ENCODE measurements at places on chromosomes 13 and 19.

GRCh38 chr19:6572217-6572616 lies 18.7 kb downstream of the CD70 start:
- no peak for DNase-seq

- peak; percentile 49 for DNase-seq
Observed at GRCh38 chr13:111429064-111429558, 108.7 kb downstream of the TEX29 start.

- DNase-seq, result no peak
Observed at GRCh38 chr19:2650515-2650914, 52.0 kb downstream of the GNG7 start.

GRCh38 chr13:111919849-111920248 lies 147.1 kb upstream of the SOX1 start:
- no peak for DNase-seq

- DNase-seq, result no peak
Observed at GRCh38 chr13:73325723-73326558, 267.1 kb downstream of the KLF5 start.

- no peak for DNase-seq
Observed at GRCh38 chr13:34129436-34129835, 311.5 kb downstream of the RFC3 start.

DNA sequence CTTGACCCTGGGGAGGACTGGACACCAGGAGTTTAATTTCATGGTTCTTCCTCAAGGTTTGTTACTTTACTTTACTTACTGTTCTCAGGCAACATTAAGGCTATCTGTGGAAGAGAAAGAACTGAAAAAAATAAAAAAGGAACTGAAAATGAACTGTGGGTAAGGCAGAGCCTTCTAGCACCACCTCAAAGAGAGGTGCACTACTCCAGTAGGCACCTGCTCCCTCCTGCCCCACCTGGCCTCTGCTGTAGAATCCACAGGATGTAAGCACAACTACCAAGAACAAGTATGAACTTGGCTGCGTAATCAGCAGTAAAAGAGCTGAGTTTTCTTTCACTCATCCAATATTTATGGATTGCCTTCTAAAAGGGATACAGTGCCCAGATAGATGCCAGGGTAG lies 12.2 kb downstream of the ZNF112 start:
- DNase-seq, result no peak

DNA sequence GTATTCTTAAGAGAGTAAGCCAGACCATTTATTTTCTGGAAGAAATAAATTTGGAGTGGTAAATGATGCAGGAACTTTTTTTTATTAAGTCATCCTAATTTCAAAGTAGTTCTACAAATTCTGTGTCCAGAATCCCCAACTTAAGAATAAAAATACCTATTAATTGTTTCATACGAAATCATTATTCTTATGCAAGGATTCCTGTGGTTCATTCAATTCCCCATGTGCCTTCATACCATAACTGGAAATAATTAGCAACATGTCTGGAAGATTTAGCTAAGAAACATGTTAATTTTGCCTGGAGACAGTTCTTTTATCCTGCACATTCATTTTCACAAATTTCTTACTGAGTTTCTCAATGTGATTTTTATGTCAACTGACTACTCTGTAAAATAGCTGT lies 408.6 kb downstream of the PCDH9 start:
- no peak for DNase-seq

GRCh38 chr19:31979362-31979761 lies 366.0 kb upstream of the ZNF507 start:
- DNase-seq, result no peak

DNA sequence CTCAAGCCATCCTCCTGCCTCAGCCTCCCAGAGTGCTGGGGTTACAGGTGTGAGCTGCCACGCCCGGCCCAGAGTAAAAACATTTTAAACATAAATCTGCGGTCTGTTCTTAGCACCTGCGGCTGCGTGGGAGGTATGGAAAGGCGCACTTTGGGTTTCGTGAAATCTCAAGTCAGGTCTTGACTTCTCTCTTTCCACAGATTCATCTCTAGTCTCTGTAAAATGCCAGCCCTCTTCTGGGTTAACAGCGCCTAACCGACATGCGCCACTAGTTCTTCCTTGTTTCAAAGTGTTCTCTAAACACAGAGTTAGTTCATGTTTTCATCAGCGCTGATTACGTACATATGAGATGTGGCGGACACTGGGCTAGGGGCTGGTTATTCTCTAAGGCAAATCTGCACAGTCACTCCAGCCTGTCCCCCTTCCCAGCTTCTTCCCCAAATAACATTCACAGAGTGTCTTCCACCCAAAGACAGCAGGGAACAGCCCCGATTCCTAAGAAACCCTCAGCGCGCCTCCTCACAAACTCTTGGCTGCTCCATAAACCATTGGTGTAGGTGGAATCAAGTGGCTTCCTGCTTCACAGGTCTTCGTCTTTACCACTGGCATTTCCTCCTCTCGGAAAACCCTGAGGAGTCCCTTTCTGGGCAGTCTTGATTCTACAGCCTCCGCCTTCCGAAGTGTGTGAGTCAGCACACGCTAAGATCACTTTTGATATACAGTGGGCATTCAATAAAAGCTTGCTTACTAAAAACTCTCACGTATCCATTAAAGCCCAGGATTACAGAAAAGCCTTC lies 1.4 kb downstream of the PARP4 start:
- DNase-seq, result peak; percentile 12

GRCh38 chr19:40006273-40006691 lies 9.4 kb downstream of the ZNF546 start:
- DNase-seq, result no peak

- peak; percentile 31 for DNase-seq
Observed at GRCh38 chr13:76764429-76764828, 121.8 kb downstream of the KCTD12 start.

- no peak for DNase-seq
Observed at GRCh38 chr19:29214411-29214810, 1.5 kb upstream of the UQCRFS1 start.

DNA sequence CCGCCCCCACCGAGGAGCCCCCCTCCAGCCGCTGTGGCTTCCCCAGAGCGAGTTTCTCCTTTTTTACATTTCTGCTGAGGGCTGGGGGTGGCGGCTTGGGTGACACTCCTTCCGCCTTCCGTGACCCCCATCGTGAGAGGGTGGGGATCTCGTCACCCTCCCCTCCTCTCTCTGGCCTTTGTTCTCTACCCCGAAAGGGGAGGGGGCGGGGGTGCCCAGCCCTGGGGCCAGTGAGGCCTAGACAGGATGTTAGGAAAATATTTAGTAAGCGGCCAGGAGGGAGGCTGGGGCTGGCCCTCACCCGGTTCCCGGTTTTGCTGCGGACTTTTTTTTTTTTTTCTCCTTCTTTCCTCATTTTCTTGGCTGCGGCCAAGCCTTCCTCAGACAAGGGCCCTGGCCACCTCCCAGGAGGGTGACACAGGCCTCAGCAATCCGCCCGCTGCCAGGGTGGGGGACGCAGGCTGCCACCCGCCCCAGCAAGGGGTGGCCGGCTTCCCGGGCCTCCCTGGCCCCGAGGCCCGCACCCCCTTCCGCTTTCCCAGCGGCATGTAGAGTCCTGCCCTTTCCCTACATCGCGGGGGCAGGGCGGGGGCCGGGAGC lies 3.9 kb downstream of the MIDN start:
- no peak for DNase-seq

- DNase-seq, result peak; percentile 39
Observed at GRCh38 chr13:27006519-27007161, 165.0 kb downstream of the USP12 start.
